ENCODE measurements at places on chromosomes 3 and 15. TPM values are rescaled to one million over a fixed set of nuclear protein-coding genes. Genes with fewer than 3 reads are reported as not detected.

Gene GATA2
- 50.6 TPM for polyA plus RNA-seq

Gene INSYN1
- 21.7 TPM for polyA plus RNA-seq

Gene CD80
- polyA plus RNA-seq, result 0.30 TPM

Gene RLBP1
- not detected for polyA plus RNA-seq

Gene CCNB2
- 42.3 TPM for polyA plus RNA-seq

Gene GRAMD2A
- polyA plus RNA-seq, result 21.3 TPM

Gene TRIM42
- not detected for polyA plus RNA-seq

- no peak for DNase-seq
These were observed 59.8 kb downstream of the PIK3R4 start for GRCh38 chr3:130686833-130687232.

GRCh38 chr3:100436951-100437350 is 35.6 kb downstream of the LNP1 start:
- DNase-seq, result no peak

GRCh38 chr3:120767106-120767505 is 24.6 kb downstream of the GTF2E1 start:
- no peak for DNase-seq

- no peak for DNase-seq
These were observed 66.1 kb downstream of the TPRA1 start for GRCh38 chr3:127524296-127524896.

DNA sequence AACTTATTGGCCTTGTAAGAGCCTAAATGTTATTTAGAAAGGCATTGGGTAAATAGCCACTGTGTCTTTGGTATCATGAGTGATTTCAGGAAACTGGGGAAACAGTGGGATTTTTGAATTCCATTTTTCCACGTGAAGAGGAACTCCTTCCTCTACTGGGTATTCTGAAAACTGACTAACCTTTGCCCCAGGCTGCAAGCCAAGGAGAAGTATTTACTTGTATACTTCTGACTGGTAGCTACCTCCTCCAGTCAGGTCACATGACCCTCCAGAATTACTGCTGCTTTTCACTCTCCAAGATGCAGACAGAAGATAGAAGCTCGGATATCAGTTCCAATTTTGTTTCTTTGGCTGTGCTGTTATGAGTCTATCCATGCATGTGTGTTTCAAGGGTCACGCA is 50.9 kb upstream of the MAP3K13 start:
- no peak for DNase-seq

GRCh38 chr15:65993236-65993635 is 123.9 kb downstream of the RAB11A start:
- peak; percentile 53 for DNase-seq

DNA sequence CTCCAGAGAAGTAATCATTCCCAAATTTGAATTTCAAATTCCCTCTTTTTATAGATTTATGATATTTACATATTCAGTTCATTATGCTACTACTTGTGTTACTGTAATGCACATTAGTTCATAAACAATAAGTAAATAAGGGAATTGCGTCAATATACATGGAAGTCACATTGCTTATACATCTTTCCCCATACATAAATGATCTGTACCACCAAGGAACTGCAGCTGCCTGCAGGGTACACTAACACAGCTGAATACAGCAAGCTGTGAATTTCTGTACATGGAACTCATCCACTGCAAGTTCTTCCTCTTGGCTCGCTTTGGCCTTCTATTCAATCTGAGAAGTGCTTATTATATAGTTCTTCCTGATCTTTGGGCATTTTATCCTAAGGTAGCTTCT is 15.5 kb downstream of the CASR start:
- no peak for DNase-seq

DNA sequence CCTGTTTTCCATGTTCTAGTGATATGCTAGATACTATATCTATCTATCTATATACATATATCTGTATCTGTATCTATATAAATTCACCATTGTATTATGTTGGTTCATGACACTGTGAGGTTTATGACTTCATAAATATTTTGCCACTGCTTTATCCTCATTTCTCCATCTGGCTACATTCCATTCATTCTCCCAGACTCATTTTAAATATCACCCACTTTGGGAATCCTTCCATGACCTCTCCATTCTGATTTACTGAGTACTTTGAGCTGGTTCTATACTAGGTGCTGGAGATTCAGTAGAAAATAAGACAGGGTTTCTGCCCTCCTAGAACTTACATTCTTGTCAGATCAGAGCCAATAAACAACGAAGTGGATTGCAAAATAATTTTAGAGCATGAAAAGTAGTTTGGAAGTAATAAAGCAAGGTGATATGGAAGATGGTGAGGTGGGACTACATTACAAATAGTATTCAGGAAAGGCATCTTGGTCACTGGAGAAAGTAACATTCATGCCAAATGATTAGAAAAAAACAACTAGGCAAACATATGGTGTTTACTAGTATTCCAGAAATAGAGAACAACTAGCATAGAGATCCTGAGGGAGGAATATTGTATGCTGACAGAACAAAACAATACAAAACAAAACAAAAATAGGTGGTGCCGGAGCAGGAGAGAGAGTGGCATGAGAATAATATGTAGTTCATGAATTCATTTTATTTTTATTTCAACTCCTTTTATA is 11.6 kb upstream of the PLSCR4 start:
- DNase-seq, result no peak

DNA sequence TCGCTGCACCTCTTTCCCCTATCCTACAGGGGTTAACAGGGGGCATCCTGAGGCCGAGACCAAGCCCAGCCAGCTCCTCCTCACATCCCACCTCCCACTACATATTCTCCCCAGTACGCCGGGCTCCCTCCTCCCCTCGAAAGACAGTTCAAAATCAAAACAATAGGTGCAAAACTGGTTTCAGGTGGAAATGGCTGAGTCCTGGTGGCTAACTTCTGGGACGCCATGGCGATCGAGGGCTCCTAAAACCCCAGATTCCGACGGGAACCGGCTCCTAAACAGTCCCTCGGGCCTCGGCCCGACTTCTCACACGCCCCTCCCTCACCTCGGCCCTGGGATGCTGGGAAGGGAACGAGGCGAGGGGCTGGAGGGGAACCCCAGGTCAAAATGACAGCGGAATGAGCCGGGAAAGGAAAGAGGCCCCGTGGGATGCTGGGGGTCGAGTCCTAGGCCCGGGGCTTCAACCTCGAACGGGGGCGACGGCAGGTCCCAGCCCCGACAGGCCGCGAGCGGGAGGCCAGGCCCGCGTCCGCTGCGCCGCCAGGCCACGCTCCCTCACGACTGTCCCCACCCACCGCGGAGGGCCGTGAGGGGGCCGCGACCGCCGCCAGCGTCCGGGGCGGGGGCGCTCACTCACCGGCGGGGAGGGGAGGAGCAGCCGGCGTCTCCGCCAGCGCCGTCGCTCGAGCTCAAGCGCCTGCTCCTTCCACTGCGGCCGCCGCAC is 492 bp downstream of the TMCC1 start:
- DNase-seq, result peak; percentile 57

DNA sequence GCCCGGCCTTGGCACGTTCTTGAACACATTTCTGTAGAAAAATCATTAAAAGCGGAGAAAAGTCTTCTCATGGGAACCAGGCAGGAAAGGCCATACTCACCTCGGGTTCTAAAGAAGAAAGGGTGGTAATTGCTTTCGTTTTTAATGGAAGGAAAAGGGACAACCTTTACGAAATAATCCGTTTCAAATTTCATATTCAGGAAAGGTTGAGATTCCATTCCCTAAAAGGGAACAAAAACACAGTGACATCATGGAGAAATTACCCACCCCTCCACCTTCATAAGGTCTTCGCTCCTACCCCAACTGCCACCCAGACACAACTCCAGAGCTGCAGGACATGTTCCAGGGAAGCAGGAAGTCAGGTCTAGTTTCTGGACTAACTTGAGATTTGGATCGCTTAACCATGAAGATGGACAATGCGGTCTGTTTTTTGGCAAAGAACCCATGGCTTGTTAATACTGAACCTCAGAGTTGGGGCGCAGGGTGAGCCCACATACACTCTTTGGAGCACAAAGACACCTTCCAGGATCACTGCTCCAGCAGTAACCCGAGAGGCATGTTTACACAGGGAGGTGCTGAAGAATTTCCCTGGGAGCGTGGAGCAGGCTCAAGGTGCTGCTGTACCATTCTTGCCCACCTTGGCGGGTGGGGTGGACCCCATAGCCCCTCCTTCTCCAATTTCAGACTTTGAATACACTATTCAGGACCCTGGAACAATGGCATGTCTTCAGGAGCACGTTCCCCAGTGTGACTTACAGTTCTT is 49.2 kb downstream of the SPATA12 start:
- DNase-seq, result no peak

GRCh38 chr15:31062911-31063310 is 38.6 kb downstream of the TRPM1 start:
- no peak for DNase-seq

- DNase-seq, result no peak
These were observed 25.9 kb downstream of the WNT7A start for GRCh38 chr3:13853978-13854296.

DNA sequence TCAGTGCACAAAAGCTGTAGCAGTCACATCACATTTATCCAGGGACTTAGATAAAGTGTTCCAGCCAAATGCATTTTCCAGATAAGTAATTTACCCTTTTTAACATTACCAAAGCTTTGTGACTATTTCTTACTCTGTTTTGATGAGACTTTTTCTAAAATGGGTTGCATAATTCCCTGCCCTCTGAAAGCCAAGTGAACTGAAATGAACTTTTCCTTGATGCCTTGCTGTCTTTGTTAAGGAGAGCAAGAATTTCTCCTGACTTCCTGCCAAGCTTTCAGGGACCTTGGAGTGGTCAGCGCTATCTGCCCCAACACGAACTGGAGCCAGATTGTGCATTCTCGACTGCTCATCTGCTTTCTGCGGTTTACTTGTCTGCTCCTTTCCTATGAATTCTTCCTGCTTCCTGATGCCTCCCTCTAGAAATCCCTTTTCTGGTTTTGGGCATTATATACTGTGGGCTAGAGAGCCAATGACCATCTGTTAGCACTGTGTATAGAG is 34.8 kb downstream of the EIF4E3 start:
- no peak for DNase-seq
